Spinal cord (tissue), 10 donors: ENCODE measurements at places on chromosomes 12 and 14. TPM values are rescaled to one million over a fixed set of nuclear protein-coding genes. Genes with fewer than 3 reads are reported as not detected.

The RAPGEF3 gene
- total RNA-seq = 15.0 TPM

The PDZRN4 gene
- 9.2 TPM for total RNA-seq

The CLBA1 gene
- 18.1 TPM for total RNA-seq

The SLC25A21 gene
- total RNA-seq = 0.99 TPM

The ARG2 gene
- 20.3 TPM for total RNA-seq

The ANO4 gene
- total RNA-seq = 14.5 TPM

The PMEL gene
- 0.79 TPM for total RNA-seq

The CCDC198 gene
- total RNA-seq = 2.1 TPM

The LTBR gene
- 6.8 TPM for total RNA-seq

The GSC gene
- total RNA-seq = not detected

The PCED1B gene
- 0.55 TPM for total RNA-seq

The UBE2N gene
- 112 TPM for total RNA-seq

The ARHGEF25 gene
- total RNA-seq = 27.2 TPM

The SLC39A2 gene
- not detected for total RNA-seq

The IFI27 gene
- total RNA-seq = 133 TPM

The REP15 gene
- total RNA-seq = 6.9 TPM

The PLEKHH1 gene
- total RNA-seq = 20.7 TPM

The LGALS3 gene
- total RNA-seq = 42.1 TPM

The GLT8D2 gene
- 49.0 TPM for total RNA-seq

The PRPH gene
- 141 TPM for total RNA-seq

The SLC6A13 gene
- total RNA-seq = 104 TPM

The GALNT4 gene
- total RNA-seq = 6.0 TPM

The PGF gene
- 5.7 TPM for total RNA-seq

The DACT1 gene
- total RNA-seq = 24.0 TPM

The MYH6 gene
- total RNA-seq = 0.11 TPM

The B4GALNT1 gene
- 19.7 TPM for total RNA-seq

The GARIN6 gene
- not detected for total RNA-seq

The TTC9 gene
- 15.8 TPM for total RNA-seq

The TSPAN11 gene
- total RNA-seq = 12.7 TPM

The MYO1H gene
- 0.28 TPM for total RNA-seq

The HSPB8 gene
- total RNA-seq = 14.8 TPM

The GLS2 gene
- 3.1 TPM for total RNA-seq

The SLC35F4 gene
- 10.8 TPM for total RNA-seq
